ENCODE measurements at places on chromosomes 12 and 14.
A peak's percentile ranks its signal among the peaks of the same experiment; 100 is the strongest.

DNA sequence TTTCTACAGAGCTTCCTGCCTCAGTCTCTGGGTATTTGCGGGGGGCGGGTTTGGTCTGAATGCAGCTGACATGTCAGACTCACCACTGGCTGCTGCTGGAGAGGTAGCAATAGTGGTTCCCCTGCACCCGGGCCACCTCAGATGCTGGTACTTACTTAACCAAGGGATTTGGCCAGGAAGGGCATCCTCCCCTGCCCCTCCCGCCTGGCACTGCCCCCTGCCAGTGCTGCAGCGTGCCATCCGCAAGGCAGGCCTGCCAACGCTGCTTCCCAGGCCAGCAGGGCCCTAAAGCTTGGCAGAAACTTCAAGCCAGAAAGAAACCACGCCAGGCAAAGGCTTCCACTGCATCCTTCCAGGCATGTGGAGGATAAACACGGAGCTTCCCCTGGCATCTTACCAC is 22.1 kb downstream of the RAB35 start:
- no peak for DNase-seq
- no peak overlapping the region for H3K4me3 ChIP-seq
- H3K27ac ChIP-seq = no peak overlapping the region

DNA sequence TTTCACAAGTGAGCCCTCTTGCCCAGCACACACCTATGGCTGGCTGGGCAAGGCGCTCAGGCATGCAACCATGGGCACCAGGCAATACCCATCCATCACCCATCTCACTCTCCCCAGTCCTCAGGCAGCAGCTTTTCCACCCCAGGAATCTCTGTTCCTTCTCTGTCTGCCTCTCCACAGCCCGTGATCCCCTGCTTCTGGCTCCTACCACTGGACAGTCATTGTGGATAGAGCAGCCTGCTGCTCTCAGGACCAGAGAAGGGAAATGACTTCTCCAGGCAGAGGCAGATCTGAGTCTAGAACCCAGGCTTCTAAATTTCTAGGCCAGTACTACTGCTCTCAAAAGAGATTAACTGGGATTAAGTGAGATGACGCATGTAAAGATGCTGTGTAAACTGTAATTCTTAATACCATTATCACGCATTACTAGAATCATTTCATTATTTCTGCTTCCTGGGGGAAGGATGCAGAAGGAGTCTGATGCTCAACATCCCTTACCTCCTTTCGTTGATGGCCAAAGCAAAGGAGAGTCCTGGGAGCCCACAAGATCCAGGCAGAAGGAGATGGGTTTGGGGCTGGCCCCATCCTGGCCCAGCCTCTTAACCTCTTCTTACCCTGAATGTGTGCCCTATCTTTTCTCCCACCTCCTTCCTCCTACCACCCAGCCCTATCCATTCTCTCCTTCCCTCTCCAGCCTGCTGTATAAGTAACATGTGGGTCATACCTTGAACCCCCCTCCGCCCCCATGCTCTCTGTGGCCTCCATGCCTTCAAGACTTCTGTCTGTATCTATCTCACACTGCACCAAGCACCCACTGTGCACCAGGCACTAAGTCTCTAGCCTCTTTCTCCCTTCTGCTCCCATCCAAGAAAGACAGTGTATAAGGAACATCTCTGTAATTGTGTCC is 4.8 kb upstream of the AQP5 start:
- H3K27me3 ChIP-seq = peaks cover 55% of the 10 kb centered on the region
- no peaks in the 10 kb centered on the region for H3K36me3 ChIP-seq
- H3K27ac ChIP-seq = no peak overlapping the region
- no peak for DNase-seq

DNA sequence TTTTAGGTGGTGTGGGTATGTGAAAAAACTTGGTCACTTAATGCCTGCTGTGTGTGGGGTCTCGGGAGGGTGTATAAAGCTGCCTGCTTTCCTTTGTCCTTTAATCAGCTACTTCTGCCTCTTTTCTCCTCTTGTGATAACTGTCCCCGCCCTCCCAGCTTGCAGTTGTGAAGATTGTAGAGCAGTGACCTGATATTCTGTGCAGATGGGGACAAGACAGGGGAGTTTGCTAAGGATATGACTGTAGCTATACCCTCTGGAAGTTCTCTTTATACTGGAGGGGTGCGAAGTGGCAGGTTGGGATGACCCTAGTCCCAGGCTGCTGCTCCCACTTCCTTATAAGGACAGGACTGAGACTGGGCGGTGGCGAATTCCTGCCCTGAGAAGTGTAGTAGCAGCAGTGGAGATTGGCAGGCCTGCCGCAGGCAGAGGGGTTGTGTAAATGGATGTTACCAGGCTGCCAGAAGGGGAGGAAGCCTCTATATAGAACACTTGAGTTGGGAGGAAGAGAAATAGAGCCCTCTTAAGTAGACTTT is 835 bp downstream of the MYL6 start:
- H3K36me3 ChIP-seq = peaks cover 35% of the 10 kb centered on the region
- H3K4me1 ChIP-seq = peaks cover 57% of the 10 kb centered on the region
- peak; percentile 70 for DNase-seq
- no peaks in the 10 kb centered on the region for H3K27me3 ChIP-seq
- peak overlapping the region; percentile 92 for H3K4me3 ChIP-seq
- H3K27ac ChIP-seq = peak overlapping the region; percentile 87

DNA sequence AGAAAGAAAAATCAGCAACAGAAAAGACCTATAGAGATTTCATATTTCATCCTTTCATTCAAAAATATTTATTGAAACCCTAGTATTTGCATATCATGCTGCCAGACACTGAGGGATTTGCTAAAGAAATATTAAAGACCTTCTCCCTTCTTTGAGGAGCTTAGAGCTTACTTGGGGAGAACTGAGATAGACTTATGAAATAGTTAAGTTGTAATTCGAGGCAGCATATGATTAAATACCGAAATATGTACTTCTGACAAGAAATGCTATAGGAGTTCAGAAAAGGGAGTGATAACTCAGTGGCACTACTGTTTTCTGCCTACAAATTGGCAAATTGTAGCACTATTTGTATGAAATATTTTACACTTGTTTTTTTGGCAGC is 59.1 kb downstream of the PLXNC1 start:
- 0 out of 3 replicates have a peak, but pooled peaks cover 11% of the 10 kb centered on the region for H3K36me3 ChIP-seq
- H3K27ac ChIP-seq = no peak overlapping the region
- no peak for DNase-seq
- H3K4me3 ChIP-seq = no peak overlapping the region

DNA sequence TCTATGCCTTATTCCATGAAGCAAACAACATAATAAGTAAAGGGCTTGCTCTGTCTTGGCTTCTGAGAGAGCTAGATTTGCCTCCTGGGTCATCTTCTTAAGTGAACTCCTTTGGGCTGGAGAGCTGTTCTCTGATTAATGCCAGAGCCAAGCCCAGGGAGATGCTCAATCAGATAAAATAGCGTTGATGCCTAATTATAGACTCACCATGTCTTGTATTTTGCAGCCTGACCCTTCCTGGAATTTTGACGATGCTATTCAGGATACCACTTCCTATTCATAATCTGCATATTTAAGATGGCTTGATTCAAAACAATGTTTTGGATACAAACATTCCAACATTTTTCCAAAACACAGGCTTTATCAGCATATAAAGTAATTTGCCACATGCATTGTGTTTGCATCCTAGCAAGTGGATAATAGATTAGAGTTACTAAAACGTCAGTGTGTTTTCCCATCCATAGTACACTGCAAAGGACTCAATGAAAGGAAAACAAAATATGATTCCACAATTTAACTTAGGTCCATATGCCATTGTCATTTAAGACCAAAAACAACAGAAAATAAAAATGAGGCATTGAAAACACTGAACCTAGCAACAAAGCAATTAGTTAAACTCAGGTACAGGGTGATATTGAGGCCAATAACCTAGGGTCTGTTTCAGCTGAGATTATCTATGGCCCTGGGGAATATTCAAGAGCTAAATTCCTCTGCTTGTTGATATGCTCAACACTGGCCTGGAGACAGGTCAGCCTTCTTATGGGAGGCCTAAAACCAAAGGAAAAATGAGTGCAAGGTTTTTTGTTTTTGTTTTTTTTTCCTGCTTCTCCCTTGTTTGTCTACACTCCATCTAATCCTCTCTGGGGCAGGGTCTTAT is 184.2 kb upstream of the FOXN3 start:
- no peaks in the 10 kb centered on the region for H3K27me3 ChIP-seq
- H3K4me3 ChIP-seq = no peak overlapping the region
- DNase-seq = no peak

GRCh38 chr14:33377596-33378390 is 439.1 kb downstream of the NPAS3 start:
- H3K4me1 ChIP-seq = no peaks in the 10 kb centered on the region
- no peaks in the 10 kb centered on the region for H3K27me3 ChIP-seq
- H3K36me3 ChIP-seq = no peaks in the 10 kb centered on the region

- no peaks in the 10 kb centered on the region for H3K27me3 ChIP-seq
- H3K4me1 ChIP-seq = peaks cover 28% of the 10 kb centered on the region
- no peaks in the 10 kb centered on the region for H3K36me3 ChIP-seq
- no peak overlapping the region for H3K4me3 ChIP-seq
- no peak for DNase-seq
Observed at GRCh38 chr14:90388437-90388836, 8.4 kb upstream of the CALM1 start.

- H3K4me3 ChIP-seq = no peak overlapping the region
- H3K36me3 ChIP-seq = no peaks in the 10 kb centered on the region
Observed at GRCh38 chr14:104442107-104442551, 137.4 kb upstream of the C14orf180 start.

DNA sequence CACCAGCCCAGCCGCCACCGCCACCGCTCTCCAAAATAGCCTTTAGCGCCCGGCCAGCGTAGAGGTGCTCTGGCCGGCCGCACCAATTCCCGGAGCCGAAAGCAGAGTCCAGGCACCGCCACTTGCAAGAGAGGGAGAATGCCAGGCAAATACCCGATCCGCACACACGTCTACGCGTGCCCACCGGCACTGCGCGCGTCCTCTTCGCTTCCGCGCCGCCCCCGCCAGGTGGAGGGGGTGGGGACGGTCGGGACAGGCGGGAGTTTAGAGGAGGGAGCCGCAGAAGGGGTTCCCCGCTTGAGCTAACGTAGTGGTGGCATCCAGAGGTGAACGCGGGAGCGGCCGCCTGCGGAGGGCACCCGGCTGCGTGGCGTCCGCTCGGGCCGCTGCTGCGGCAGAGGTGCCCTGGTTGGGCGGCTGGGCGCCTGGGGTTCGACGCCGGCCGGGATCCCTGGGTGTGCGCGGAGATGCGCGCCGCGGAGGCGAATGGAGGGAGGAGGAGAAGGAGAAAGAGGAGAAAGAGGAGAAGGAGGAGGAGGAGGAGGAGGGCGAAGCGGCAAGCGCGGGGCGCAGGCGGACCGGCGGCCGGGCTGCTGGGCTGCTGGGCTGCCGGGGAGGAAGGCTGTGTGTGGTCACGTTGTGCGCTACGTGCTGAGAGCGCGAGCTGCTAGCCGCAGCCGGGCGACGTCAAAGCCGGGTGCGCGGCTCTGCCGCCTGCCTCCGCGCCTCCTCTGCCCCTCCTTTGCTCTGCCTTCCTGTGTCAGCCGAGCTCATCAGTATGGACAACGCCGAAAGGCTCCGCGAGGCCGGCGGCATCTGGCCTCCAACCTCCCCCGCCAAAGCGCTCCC is at the start of gene MDGA2:
Gene MDGA2, minus strand, starts transcription at position 140 of the 849 bp plus-strand sequence.
- peaks cover 1% of the 10 kb centered on the region for H3K27me3 ChIP-seq
- DNase-seq = no peak
- no peak within 1 kb of the TSS for H3K27ac ChIP-seq
- H3K4me3 ChIP-seq = no peak within 1 kb of the TSS
- no peaks in the 10 kb centered on the region for H3K36me3 ChIP-seq

- H3K36me3 ChIP-seq = no peaks in the 10 kb centered on the region
- H3K4me3 ChIP-seq = no peak overlapping the region
- H3K27me3 ChIP-seq = no peaks in the 10 kb centered on the region
- no peak for DNase-seq
Observed at GRCh38 chr14:79842270-79842669, 369.0 kb downstream of the DIO2 start.

DNA sequence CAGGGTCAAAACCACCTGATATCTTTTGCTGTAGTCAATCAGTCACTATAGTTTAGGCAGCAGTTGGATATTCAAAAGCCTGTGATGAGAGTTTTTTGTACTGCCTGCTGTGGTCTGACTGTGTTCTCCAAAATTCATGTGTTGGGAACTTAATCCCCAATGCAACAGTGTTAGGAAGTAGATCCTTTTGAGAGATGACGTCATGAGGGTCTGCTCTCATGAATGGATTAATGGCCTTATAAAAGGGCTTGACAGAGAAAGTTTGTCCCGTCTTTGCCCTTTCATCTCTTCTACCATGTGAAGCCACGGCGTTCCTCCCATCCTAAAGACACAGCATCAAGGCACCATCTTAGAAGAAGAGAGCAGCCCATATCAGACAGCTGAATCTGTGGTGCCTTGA is 50.8 kb upstream of the PDE3A start:
- H3K4me1 ChIP-seq = no peaks in the 10 kb centered on the region
- DNase-seq = no peak
- H3K4me3 ChIP-seq = no peak overlapping the region

DNA sequence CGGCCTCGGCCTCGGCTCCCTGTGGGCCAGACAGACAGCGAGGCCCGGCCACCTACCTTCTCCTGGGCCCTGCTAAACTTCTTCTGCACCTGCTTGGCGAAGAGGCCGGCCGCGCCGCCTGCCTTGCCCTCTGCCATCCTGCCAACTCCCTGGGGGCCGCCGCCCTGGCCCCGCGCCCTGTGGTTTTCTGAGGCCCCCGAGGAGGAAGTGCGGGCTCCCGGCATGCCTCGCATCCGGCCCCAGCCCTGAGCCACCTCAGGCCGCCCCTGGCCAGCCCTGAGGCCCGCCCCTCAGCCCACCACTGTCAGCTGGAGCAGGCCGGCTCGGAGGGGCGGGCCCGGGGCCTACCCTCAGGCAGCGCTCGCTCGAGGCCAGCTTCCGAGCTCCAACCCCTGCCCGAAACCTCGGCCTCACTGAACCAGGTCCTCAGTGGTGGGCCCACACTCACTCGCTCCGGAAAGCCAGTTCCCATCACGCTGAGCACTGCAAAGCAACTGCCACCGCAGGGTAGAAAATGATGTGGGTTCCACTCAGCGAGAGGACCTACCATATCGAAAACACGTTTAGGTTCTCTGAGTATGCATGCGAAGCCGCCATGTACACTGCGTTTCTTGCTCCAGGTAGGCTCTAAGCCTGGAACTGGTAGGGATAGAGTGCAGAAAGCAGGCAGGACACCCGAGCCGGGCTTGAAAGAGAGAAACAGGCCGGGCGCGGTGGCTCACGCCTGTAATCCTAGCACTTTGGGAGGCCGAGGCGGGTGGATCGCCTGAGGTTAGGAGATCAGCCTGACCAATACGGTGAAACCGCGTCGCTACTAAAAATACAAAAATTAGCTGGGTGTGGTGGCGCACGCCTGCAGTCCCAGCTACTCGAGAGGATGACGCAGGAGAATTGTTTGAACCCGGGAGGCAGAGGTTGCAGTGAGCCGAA is at the start of gene BIN2:
Gene BIN2, minus strand, starts transcription at position 209 of the 930 bp plus-strand sequence. Its CDS starts 72 bp downstream, at position 137.
- H3K36me3 ChIP-seq = no peaks in the 10 kb centered on the region
- 0 out of 3 replicates have a peak, but pooled peaks cover 5% of the 10 kb centered on the region for H3K27me3 ChIP-seq
- peaks cover 11% of the 10 kb centered on the region for H3K4me1 ChIP-seq

DNA sequence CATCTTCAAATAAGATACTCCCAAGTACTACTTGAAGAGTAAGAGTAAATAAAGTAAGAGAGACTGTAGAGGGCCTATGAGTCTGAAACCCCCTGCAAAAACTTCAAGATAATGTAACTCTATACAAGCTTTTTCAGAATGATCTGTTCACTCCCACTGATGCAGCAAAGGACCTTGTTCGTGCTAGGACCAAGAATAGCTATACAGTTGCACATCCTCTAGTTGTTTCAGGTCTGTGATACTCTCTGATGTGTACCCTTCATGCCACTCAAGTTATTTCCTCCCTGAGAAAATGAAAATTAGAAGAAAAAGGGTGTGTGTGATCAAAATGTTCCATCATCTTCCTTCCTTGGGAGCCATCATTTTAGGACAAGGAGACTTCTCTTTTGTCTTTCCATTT is 204.4 kb downstream of the ALX1 start:
- H3K4me3 ChIP-seq = no peak overlapping the region
- DNase-seq = no peak
- H3K4me1 ChIP-seq = no peaks in the 10 kb centered on the region
- no peak overlapping the region for H3K27ac ChIP-seq

All from HepG2 (cell line).